Muscle of arm (tissue), 14 donors: ENCODE measurements at places on chromosomes 1 and 21.
A peak's percentile ranks its signal among the peaks of the same experiment; 100 is the strongest.

DNA sequence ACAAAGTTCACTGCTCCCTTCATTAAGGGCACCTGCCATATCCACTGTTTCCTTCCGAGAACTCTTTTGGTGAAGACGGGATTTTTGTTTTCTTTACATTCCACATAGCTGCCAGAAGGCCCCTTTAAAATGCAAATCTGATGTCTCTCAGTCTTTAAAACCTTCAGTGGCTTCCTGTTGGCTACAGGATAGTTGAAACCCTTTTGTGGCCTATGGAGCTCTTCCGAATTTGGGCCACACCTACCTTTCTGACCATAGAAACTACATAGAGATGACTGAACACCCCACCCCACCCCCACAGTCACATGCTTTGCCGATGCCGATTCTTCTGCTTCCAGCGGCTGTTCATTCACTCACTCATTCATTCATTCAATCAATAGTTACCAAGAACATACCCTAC, 502.6 kb downstream of the KIF26B start:
- no peak for DNase-seq

- no peak for DNase-seq
Observed at GRCh38 chr1:156945881-156946661, 25.6 kb downstream of the LRRC71 start.

DNA sequence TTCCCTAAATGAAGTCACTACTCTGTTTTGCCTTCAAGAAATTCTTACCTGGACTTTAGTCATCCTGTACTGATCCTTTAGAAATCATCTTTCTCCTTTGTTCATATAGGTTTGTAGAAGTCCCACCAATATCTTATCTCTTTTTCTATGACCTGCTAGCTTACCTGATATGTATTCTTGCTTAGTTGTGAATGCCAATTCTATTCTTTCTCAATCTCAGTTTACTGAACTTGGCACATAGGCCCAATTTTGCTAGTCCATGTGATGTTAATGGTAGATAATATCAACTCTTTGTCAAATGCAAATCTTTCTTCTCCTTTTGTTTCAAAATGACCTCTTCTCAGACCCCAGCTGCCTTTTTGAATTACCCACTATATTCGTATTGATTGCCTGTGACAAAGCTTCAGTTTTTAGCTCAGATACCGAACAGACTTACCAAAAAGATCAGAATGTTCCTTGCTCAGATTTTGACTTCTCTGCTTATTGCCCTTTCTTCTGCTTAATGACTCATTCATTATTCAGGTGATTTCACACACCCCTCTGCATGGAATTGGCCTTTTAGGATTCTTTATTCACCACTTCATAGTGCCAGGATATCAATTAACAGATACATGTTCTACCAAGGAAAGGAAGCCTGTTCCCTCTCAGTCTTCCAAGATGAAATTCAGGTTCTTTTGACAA, 20.6 kb downstream of the IPO9 start:
- no peak for DNase-seq

- DNase-seq = no peak
Observed at GRCh38 chr1:86345042-86345441, 51.1 kb downstream of the ODF2L start.

DNA sequence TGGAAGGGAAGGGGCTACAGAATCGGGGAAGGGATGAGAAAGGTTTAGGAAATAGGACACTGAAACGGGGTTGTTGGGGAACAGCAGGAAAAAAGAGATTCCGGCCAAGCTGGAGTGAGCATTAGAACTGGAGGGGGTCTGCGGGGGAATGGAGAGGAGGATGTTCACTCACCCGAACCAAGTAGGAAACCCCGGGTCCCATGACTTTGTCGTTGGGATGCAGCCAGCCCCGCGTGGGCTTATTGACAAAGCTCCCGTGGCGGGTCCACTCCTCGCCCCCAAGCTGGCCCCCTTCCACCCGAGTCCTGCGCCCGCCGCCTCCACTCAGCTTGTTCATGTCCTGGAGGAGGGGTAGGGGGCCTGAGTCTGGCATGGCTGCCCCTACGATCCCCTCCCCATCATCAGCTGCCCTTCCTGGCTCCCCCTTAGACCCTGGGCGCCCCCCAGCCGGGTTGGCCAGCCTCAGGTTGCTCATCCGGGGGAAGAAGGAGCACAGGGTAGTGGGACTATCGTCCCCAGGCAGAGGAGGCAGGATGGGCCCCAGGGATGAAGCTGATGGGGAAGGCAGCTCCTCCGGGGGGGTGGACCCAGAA, 591 bp downstream of the SHC1 start:
- peak; percentile 51 for DNase-seq

- DNase-seq = no peak
Observed at GRCh38 chr1:115156826-115157468, 67.6 kb upstream of the TSPAN2 start.

DNA sequence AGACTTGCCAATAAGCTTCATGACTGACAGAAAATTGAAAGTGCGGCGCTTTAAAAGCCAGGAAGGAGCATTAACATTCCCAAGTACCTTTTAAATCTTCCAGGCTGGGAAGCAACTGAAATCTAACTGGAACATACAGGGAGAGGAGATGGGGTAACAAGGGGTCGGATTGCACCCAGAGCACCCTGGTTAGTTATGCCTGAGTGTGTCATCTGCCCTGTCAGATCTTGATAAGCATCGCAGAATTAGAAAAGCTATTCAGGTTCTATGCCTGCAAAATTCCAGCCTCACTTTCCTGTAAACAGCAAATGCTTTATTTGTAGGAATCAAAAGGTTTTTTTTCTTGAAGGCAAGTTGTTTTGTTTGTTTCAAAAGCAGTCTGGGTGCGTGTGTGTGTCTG, 58.5 kb downstream of the SERBP1 start:
- no peak for DNase-seq

DNA sequence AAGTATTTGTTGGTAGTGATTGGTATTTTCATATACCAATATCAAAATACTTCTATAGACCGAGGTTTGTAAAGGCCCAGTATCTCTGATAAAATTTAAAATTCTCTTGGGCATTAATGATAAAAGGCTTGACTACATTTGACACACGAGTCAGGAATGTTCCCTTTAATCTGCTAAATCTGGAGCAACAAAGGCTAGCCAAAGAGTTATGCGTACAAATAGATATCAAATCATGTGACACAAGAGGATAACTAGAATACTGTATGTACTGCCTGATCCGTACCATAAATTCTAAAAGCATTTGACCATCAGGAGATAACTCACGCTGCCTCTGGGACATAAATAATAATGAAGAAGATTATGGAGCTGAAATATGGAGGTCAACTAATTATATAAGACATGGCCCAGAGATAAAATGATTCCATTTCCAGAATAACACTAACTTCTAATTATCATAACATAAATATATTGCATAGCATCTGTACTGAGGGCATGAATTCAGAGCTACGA, 64.2 kb upstream of the SH3GLB1 start:
- DNase-seq = no peak

- DNase-seq = no peak
Observed at GRCh38 chr1:41286486-41286885, 44.4 kb upstream of the SCMH1 start.

GRCh38 chr1:207672522-207673130, 27.7 kb downstream of the CR1L start:
- DNase-seq = no peak

- DNase-seq = no peak
Observed at GRCh38 chr1:177219554-177220458, 49.0 kb downstream of the BRINP2 start.

- DNase-seq = peak; percentile 43
Observed at GRCh38 chr1:32972814-32973428, 8.3 kb upstream of the RNF19B start.
